Brain microvascular endothelial cell (primary cell): ENCODE measurements at places on chromosomes 2 and 18.
A peak's percentile ranks its signal among the peaks of the same experiment; 100 is the strongest.

DNA sequence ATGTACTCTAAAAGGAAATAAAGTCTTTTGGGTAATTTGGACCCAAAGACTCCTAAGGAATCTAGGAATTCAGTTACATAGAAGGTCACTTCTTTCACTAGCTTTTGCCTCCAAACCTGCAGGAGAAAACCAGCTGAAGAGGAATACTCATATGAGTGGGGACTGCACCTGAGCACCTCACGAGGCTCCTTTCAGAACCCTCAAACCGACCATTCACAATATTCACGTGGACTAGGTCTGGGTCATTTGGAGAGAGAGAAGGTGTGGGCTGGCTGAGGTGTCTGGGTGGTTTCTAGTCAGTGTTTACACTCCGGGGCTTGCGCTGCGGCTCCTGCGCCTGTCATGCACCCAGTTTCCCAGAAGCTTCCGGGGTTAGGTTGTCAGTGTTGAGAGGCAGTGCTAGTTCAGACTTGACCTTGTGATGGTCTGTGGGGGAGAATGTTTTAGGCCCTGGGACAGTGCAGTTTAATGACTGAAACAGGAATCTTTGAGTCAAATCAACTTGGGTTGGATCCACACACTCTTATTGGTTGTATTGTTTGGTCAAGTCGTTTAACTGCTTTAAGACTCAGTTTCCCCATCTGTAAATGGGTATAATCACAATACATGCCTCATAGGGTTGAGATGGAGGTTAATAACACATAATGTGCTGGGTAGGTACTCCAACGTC lies 78.4 kb downstream of the LIMS1 start:
- DNase-seq: no peak

GRCh38 chr18:49476664-49477411 lies 10.2 kb downstream of the C18orf32 start:
- DNase-seq: peak; percentile 68

GRCh38 chr18:79583984-79584401 lies 95.6 kb upstream of the CTDP1 start:
- DNase-seq: no peak

- no peak for DNase-seq
These were observed 9.2 kb upstream of the BBS5 start for GRCh38 chr2:169469952-169470572.
